ENCODE measurements at places on chromosomes 2 and 18.

DNA sequence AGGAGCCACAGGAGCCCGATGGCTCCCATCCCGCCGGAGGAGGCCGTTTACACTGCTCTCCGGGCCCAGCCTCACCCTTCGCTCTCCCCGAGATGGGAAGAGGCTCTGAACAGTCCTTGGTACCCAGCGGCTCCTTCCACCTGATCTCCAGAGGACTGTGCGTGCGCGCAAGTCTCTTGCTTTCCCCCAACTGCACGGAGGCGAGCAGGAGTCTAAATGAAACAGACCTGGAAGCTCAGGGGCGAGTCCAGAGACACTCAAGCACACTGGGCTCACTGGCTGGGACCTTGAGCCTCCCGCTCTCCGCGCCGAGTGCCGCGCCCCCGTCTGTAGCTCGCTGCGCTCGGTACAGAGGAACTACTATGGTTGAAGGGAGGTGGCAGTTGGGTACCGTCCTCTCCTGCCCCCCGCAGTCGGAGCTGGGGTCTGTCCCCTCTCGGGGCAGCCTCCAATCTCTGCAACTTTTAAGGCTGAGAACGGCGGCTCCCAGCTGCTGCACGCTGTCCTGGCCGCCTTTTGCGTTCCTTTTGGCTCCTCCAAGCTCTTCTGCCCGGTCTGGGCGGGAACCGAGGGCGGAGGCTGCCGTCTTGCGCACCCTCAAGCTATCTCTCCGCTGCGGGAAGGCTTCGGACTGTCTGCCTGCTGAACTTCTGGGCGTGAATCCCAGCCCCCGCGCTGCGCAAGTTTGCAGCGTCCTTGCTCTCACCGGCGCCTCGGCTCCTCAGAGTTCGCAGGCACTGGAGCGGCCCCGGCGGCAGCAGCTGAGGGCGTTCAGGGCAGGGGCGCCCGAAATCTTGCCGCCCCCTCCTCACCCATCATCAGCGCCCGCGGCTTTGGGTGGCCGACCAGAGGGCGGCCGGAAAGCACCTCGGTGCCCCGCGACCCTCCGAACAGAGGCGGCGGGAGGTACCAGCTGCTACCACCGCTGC, 491 bp downstream of the ALK start:
- no peak for DNase-seq

GRCh38 chr18:74906184-74906583, 302.8 kb downstream of the PTGR3 start:
- DNase-seq = no peak

DNA sequence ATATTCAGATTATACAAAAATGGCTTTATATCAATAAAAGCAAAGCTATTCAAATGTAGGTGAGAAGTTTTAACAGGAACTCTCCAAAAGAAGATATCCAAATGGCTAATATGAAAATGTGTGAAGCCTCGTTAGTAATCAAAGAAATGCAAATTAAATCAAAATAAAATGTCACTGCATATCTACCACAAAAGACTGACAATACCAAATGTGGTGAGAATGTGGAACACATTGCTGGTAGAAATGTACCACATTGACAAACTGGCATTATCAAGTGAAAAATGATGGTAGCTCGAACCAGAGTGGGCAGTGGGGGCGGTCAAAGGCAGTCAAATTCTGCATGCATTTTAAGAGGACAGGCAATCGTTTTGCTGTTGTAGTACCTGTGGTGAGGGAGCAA, 1012.7 kb downstream of the TDRD15 start:
- no peak for DNase-seq

- DNase-seq = no peak
Observed at GRCh38 chr2:23291239-23291638, 93.7 kb upstream of the KLHL29 start.

DNA sequence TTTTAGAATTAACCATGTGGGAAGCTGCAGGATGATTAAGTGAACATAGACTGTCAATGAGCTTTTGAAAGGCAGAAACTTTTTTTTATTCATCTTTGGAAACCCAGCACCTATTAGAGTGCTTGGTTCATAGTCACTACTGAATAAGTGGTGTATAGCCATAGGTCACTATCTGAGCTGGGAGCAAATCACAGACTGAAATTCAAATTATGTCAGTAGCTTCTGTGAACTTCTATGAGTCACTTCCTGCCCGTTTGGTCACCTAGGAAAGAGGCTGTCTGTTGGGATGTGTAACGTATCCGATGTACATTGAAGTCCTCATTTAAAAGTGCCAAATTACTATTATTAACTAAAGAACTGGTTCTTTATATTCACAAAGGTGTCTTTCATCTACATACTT, 20.5 kb upstream of the SLC40A1 start:
- no peak for DNase-seq

GRCh38 chr2:123091471-123091870, 933.6 kb upstream of the CNTNAP5 start:
- DNase-seq = no peak

GRCh38 chr18:79326413-79327198, 69.1 kb upstream of the NFATC1 start:
- DNase-seq = no peak

DNA sequence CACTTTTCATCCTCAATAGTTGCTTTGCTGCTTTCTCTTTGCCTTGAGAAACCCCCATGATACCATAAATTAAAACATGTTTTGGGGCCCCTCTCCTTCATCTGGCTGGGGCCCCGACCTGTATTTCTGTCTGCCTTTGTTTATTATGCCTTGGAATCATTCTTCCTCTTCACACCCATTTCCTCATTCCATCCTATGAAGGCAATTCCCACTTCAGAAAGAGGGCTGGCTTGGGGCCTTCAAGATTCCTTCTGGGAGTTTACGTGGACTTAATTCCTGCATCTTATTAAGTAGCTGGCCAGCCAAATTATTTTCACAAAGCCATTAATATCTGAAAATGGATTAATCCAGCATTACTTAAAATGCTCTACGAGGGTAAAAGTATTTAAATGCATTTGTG, 6.8 kb upstream of the LRRTM1 start:
- no peak for DNase-seq

GRCh38 chr18:23837591-23837990, 148.3 kb downstream of the LAMA3 start:
- DNase-seq = no peak

DNA sequence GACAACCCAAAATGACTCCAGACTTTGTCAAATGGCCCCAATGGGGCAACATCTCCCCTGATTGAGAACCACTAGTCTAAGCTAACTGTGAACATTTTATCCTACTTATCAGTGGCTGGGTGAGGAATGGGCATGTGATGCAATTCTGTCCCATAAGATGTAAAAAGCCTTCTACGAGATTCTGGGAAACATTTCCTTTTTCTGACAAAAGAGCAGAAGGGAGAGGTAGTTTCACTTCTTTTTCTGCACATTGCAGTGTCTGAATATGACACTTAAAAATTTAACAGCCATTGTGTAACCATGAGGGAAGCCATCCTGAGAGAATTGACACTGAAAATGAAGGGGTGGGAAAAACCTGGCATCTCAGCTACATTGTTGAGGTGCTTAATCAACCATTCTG, 17.3 kb upstream of the MARCHF4 start:
- DNase-seq = no peak
